Right renal pelvis (tissue), 4 donors: ENCODE measurements at places on chromosomes 16 and 17. TPM values are rescaled to one million over a fixed set of nuclear protein-coding genes. Genes with fewer than 3 reads are reported as not detected.

Gene SLC47A1
- polyA plus RNA-seq, result 15.5 TPM

Gene CLEC10A
- 1.4 TPM for polyA plus RNA-seq

Gene TIGD7
- polyA plus RNA-seq, result 14.6 TPM

Gene TP53TG3
- not detected for polyA plus RNA-seq

Gene ACE
- polyA plus RNA-seq, result 16.3 TPM

Gene KRT33B
- not detected for polyA plus RNA-seq

Gene ADAD2
- polyA plus RNA-seq, result not detected

Gene MT1E
- polyA plus RNA-seq, result 34.1 TPM

Gene RNF112
- polyA plus RNA-seq, result 0.88 TPM

Gene C16orf89
- polyA plus RNA-seq, result 7.2 TPM

Gene CCL13
- polyA plus RNA-seq, result not detected

Gene NUDT7
- polyA plus RNA-seq, result 12.3 TPM

Gene GRIN2C
- 0.21 TPM for polyA plus RNA-seq

Gene OR1F1
- polyA plus RNA-seq, result not detected

Gene TPSG1
- 1.6 TPM for polyA plus RNA-seq

Gene ODAD4
- 5.7 TPM for polyA plus RNA-seq

Gene FNDC8
- polyA plus RNA-seq, result 0.30 TPM

Gene ZNF469
- polyA plus RNA-seq, result 1.3 TPM

Gene TRIM72
- 0.17 TPM for polyA plus RNA-seq

Gene TAT
- polyA plus RNA-seq, result 0.06 TPM

Gene CETP
- polyA plus RNA-seq, result 12.1 TPM

Gene KRTAP2-3
- not detected for polyA plus RNA-seq

Gene PTX4
- polyA plus RNA-seq, result not detected

Gene BRIP1
- polyA plus RNA-seq, result 8.1 TPM

Gene SDR42E2
- 0.14 TPM for polyA plus RNA-seq

Gene MTHFSD
- polyA plus RNA-seq, result 27.5 TPM

Gene CCL8
- 0.12 TPM for polyA plus RNA-seq

Gene CLDN6
- polyA plus RNA-seq, result 44.1 TPM

Gene SLC38A10
- polyA plus RNA-seq, result 72.5 TPM

Gene MYLK3
- 1.5 TPM for polyA plus RNA-seq

Gene TBC1D3H
- polyA plus RNA-seq, result not detected

Gene SMIM22
- 9.1 TPM for polyA plus RNA-seq
